ENCODE measurements at places on chromosomes 6 and 20. TPM values are rescaled to one million over a fixed set of nuclear protein-coding genes. Genes with fewer than 3 reads are reported as not detected.

Gene GRM1
- 28.9 TPM for total RNA-seq

Gene FBXO30
- total RNA-seq = 51.6 TPM

Gene PTP4A1
- 54.4 TPM for total RNA-seq

Gene FAM83C
- total RNA-seq = not detected

Gene NRSN1
- 26.8 TPM for total RNA-seq

Gene VARS2
- total RNA-seq = 49.5 TPM

Gene ZC3H12D
- 0.36 TPM for total RNA-seq

Gene RIN2
- 37.4 TPM for total RNA-seq

Gene CST11
- not detected for total RNA-seq
